ENCODE measurements at places on chromosomes 16 and 17. TPM values are rescaled to one million over a fixed set of nuclear protein-coding genes. Genes with fewer than 3 reads are reported as not detected.

DNA sequence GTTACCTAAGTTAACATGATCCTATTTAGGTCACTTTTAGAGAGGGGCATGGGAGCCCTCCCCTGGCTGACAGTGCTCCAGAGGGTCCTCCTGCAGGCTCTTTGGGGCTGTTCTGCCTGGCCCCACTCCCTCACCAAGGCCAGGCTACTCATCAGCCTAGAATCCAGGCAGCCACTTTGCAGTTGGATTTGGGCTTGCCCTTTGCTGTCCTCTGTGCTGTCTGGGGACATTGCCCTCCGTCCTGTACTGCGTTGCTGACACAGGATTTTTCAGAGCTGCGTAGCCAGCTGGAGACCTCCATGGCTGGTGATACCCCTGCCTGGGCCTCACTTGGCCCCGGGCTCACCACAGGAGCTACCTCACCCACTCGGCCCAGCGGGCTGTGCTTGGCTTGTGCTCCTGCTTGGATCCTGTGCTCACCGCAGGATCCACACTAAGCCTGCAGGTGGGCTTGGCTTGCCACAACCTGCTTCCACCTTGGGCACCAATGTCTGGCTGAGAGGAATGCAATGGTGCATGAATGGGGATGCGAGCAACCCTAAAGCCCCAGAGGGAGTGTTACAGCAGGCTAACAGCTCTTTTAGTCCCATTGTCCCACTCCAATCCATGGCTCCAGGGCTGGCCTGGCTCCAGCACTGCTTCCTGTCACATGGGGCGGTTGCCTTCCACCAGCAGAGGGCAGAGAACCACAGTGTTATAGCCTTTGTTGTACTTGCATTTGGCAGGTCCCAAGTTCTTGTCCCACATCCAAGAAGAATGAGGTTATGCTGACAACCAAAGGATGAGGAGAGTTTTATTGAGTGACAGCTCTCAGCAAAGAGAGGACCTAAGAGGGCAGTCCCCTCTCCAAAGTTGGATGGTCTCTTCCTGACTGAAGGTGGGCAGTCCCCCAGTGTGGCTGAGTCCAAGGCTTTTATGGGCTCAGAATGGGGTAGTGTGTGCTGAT, 21.5 kb downstream of the CCL4 start:
- no peak overlapping the region for H3K27ac ChIP-seq
- peaks cover 13% of the 10 kb centered on the region for H3K4me1 ChIP-seq
- H3K4me3 ChIP-seq: no peak overlapping the region
- H3K27me3 ChIP-seq: peaks cover 2% of the 10 kb centered on the region
- DNase-seq: no peak
- H3K36me3 ChIP-seq: peaks cover 33% of the 10 kb centered on the region

DNA sequence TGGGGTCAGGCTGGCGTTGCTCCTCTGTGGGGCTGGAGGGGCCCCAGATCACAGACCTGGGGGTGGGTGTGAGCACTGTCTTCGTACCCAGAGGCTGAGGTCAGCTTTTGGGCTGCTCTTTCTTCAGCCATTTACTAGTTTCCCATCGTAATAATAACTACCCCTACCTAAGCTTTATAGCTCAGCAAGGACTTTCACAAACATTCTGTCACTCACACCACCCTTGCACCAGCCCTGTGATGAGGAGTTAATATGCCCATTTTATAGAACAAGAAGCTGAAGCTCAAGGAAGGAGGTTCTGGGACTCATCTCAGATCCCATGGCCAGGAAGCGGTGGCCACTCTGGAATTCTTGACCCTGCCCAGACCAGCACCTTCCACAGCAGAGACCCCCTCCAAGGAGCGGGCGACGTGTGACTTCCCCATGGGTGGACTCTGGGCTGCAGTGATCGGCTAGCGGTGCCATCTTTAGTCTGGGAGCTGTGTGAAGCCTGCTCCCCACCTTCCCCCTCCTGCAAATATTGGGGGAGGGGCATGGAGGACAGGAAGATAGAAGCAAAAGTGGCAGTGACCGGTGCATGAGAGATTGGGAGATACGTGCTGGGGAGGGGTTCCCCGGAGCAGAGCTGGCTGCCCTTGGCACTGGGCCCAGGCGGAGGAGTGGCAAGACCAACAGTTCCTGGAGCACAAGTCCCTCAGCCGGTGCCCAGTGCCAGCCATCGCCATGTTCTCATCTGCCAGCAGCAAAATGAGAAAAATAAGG, 81.8 kb upstream of the TOB1 start:
- no peaks in the 10 kb centered on the region for H3K36me3 ChIP-seq
- H3K4me3 ChIP-seq: no peak overlapping the region
- peaks cover 6% of the 10 kb centered on the region for H3K27me3 ChIP-seq
- H3K27ac ChIP-seq: no peak overlapping the region
- peaks cover 27% of the 10 kb centered on the region for H3K4me1 ChIP-seq

GRCh38 chr17:28480799-28481571, 7.5 kb downstream of the SLC13A2 start:
- DNase-seq: no peak
- no peaks in the 10 kb centered on the region for H3K36me3 ChIP-seq
- no peaks in the 10 kb centered on the region for H3K27me3 ChIP-seq
- H3K4me3 ChIP-seq: no peak overlapping the region
- H3K4me1 ChIP-seq: peaks cover 17% of the 10 kb centered on the region

- H3K4me3 ChIP-seq: no peak overlapping the region
- peaks cover 17% of the 10 kb centered on the region for H3K27me3 ChIP-seq
- no peak for DNase-seq
- H3K36me3 ChIP-seq: no peaks in the 10 kb centered on the region
- no peaks in the 10 kb centered on the region for H3K4me1 ChIP-seq
Observed at GRCh38 chr17:37066322-37067255, 117.8 kb downstream of the AATF start.

ZACN gene
- 0.87 TPM for total RNA-seq

GPR179 gene
- not detected for total RNA-seq

ERCC4 gene
- 12.6 TPM for total RNA-seq

Data from activated CD8-positive, alpha-beta memory T cell treated with anti-CD3 and anti-CD28 coated beads, Interleukin-2, amount 10 ng/mL, durations not matched to agents 7 days and 5 days (primary cell).